ENCODE measurements at places on chromosomes 6 and 20. TPM values are rescaled to one million over a fixed set of nuclear protein-coding genes. Genes with fewer than 3 reads are reported as not detected.

The BTNL2 gene
- total RNA-seq, result not detected

The PLCB1 gene
- 106 TPM for total RNA-seq

The KIAA1755 gene
- total RNA-seq, result 5.1 TPM

The TULP1 gene
- total RNA-seq, result not detected

The ZNFX1 gene
- total RNA-seq, result 42.1 TPM

The GPSM3 gene
- 11.3 TPM for total RNA-seq

The CLPSL1 gene
- total RNA-seq, result 1.3 TPM

The MUC21 gene
- total RNA-seq, result not detected

The OR2H1 gene
- total RNA-seq, result not detected

The DEFB132 gene
- 0.33 TPM for total RNA-seq

The SLC12A5 gene
- not detected for total RNA-seq

The HTR1B gene
- total RNA-seq, result 0.15 TPM

The RUNX2 gene
- total RNA-seq, result 7.2 TPM

The PLAGL2 gene
- 7.6 TPM for total RNA-seq

The PRR18 gene
- total RNA-seq, result 0.29 TPM

The ELOVL4 gene
- total RNA-seq, result 1.9 TPM

The MAS1L gene
- not detected for total RNA-seq

The STX7 gene
- 28.5 TPM for total RNA-seq

The ZBTB12 gene
- 0.64 TPM for total RNA-seq

The CPXM1 gene
- 45.4 TPM for total RNA-seq

The FAM209A gene
- total RNA-seq, result not detected

The LY86 gene
- total RNA-seq, result 3.4 TPM

The SLC17A5 gene
- 35.1 TPM for total RNA-seq

The BCAS1 gene
- total RNA-seq, result 3.1 TPM

The FAM184A gene
- 12.8 TPM for total RNA-seq

The HLA-B gene
- 813 TPM for total RNA-seq

The PNLDC1 gene
- 0.66 TPM for total RNA-seq

The SLC17A2 gene
- total RNA-seq, result not detected

The CGA gene
- total RNA-seq, result not detected

The TRIM15 gene
- not detected for total RNA-seq

The SRMS gene
- not detected for total RNA-seq

The GRIK2 gene
- 3.7 TPM for total RNA-seq

The SSTR4 gene
- not detected for total RNA-seq

The HSPA1L gene
- total RNA-seq, result 1.3 TPM

The DYNLT2 gene
- total RNA-seq, result 1.9 TPM

The SRSF3 gene
- 276 TPM for total RNA-seq

The CRISP3 gene
- total RNA-seq, result not detected

The CDH4 gene
- total RNA-seq, result under 0.01 TPM

The OOEP gene
- total RNA-seq, result not detected

The COL19A1 gene
- total RNA-seq, result 0.15 TPM

The C6orf15 gene
- total RNA-seq, result 0.59 TPM

The CST2 gene
- not detected for total RNA-seq

The RIPPLY2 gene
- total RNA-seq, result not detected

The TUBB1 gene
- not detected for total RNA-seq

The KCNK5 gene
- total RNA-seq, result 4.3 TPM

The RBPJL gene
- not detected for total RNA-seq

The CDK5RAP1 gene
- 21.8 TPM for total RNA-seq

The ZNF165 gene
- total RNA-seq, result 0.16 TPM

The STK4 gene
- 33.1 TPM for total RNA-seq

The TGM3 gene
- total RNA-seq, result not detected

The APCDD1L gene
- total RNA-seq, result 0.73 TPM

The OLIG3 gene
- total RNA-seq, result not detected

Data from breast epithelium (tissue), 4 donors.